ENCODE measurements at places on chromosomes 5 and 9.

GRCh38 chr5:61004448-61004847, 59.4 kb downstream of the NDUFAF2 start:
- DNase-seq = no peak

GRCh38 chr9:126705767-126706697, 92.3 kb downstream of the LMX1B start:
- DNase-seq = peak; percentile 38

DNA sequence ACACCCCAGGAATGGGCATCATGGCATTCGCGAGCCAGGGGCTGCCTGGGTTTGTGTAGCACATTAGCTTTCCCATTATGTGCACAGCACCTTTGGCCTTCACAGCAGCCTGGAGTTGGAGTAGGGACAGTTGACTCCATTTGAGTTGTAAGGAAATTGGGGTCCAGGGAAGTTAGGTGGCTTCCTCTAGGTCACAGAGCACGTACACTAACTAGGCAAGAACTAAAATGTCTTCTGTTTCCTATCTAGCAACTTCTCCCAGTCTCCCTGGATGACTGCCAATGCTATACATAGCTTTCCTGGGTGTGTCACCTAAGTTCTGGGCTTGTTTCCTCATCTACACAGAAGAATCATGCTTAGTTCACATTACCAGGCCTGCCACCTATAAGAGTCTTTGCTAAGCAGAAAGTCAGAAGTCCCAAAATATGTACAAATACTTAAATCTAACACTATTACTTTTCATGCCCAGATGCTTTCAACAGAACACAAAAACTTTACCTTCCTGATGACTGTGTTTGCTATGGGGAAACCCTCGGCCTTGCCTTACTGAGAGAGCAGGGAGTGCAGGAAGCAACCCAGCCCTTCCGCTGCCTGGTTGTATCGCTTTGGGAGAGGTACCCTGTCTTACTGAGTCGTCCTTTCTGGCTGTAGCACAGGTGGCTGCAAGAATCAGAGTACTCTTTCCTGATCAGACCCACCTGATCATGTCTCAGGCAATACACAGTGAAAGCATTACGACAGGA, 12.0 kb downstream of the MACROH2A1 start:
- no peak for DNase-seq

GRCh38 chr5:66207800-66208561, 63.9 kb downstream of the SREK1 start:
- no peak for DNase-seq

DNA sequence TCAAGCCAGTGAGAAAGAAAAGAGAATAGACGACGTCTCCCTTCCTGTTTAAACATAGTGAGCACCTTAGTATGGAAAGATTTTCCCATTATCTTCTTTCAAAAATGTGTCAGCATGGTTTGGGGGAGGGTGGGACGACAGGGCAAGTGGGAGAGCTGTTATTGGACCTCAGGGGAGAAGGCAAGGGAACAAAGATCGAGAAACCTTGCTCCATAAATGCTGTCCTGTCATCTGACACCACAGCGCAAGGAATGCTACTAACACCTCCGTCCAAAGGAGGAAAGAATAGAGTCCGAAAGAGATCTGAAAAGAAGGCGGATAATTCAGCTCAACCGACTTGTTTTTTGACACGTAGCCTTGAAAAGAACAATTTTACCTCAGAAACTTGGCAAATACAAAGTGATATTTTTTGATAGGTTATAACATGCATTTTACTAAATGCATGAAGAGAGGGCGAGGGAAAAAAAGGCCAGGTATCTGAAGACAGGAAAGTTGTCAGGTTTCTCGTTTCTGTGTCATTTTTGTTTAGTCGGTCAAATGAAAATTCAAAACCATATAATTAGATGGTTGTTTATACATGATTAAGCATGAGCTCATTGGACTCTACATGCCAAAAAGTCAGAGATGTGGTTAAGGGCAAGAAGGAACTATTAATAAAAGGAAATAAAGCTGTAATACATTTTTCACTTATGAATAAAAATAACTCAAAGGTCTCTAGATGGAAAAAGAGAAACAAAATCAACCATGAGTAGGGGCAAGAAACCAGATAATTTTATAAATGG, 155.7 kb downstream of the GLIS3 start:
- no peak for DNase-seq

GRCh38 chr5:17182494-17182893, 34.9 kb upstream of the BASP1 start:
- DNase-seq = no peak

- DNase-seq = no peak
These were observed 87.1 kb downstream of the SLC38A9 start for GRCh38 chr5:55624841-55625588.

DNA sequence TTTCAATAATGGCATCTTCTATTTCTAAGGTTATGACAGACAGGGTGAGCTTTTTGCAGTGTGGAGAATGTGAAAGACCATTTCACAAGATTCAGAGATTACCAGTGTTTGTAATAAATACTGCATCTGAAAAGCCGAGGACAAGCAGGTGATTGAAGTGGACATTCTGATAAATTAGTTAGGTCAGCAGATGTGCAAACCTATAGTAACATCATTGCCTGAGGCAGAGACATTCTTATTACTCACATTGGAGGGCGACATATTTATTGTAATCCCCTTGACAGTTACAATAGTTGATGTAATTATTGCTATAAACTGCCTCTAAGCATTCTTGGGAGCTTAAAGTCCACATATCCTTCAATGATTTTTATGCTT, 3.3 kb downstream of the RASGRF2 start:
- no peak for DNase-seq

- no peak for DNase-seq
These were observed 131.7 kb upstream of the CLINT1 start for GRCh38 chr5:157990583-157991181.

- no peak for DNase-seq
These were observed 127.0 kb upstream of the NTRK2 start for GRCh38 chr9:84542554-84542953.

- DNase-seq = no peak
These were observed 16.2 kb downstream of the SIL1 start for GRCh38 chr5:139181835-139182452.

- DNase-seq = no peak
These were observed 52.6 kb downstream of the HINT1 start for GRCh38 chr5:131112424-131112823.

DNA sequence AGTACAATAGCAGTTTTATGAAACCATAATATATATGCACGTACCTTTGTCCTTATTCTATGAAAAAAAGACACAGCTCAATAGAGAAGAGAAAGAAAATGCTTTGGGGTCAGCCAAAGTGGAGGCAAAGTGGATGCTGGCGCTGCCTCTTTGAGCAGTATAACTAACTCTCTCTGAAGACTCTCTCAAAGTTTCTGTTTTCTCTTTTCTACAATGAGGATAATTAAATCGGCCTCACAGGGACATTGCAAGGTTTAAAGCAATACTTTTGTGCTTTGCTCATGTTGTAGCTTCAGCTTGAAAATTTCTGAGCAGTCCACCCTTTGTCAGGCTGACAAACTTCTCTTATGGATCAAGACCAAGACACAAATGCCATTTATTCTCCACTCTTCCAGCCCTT, 455.1 kb upstream of the MPDZ start:
- DNase-seq = no peak

DNA sequence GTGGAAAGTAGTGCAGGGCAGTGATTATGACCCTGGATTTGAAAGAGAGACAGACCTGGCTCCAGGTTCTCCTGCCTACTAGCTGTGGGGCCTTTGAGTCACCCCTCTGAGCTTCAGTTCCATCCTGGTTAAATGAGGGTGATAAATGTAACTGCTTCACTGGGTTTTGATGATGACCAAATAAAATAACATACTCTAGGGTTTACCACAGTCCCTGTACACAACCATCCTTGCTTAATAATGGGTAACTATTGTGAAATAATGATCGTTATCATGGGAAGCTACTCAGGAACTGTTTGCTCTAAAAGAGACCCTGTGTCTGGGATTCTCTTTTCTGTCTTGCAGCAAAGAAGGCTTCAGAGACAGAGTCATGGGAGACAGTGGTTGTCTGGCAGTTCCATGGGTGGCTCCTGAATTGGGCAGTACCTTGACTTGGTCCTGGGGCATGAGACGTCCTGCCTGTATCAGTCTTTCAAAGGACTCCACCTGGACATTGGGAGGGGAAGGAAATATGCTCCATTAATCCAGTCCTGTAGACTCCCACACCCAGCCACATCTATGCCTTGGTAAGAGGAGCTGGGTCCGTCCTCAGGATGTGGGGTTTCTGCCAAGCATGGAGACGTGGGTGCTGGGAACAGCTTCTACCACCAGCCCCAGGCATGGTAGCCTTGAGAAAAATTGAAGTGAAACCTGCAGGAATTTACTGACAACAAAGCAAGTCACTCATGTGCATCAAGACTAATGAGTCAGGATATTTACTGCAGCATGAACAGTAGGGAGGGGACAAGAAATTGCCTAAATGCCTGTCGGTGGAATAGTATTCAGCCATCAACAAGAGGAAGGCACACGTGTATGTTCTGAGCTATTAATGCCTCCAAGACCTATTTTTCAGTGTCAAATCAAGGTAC, 23.4 kb downstream of the AKNA start:
- DNase-seq = no peak

DNA sequence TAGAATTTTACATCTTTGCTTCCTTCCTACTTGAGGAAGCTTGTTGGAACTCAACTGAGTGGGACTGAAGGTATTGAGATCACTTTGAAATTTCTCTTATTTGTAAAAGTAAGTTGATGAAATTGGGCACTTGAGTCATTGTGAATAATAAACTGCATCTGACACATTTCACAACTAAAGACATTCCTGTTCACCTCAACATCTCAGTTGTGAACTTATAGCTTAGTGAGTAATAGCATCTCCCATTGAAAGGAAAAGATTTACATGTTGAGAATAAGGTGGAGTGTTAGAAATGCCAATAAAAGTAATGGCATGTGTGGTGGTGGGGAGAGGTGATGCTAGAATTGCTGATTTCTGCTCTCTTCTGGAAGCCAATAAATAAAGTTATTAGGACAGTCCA, 145.0 kb downstream of the SLC24A2 start:
- DNase-seq = no peak

- DNase-seq = no peak
These were observed 659.8 kb downstream of the IRX1 start for GRCh38 chr5:4255441-4255840.

DNA sequence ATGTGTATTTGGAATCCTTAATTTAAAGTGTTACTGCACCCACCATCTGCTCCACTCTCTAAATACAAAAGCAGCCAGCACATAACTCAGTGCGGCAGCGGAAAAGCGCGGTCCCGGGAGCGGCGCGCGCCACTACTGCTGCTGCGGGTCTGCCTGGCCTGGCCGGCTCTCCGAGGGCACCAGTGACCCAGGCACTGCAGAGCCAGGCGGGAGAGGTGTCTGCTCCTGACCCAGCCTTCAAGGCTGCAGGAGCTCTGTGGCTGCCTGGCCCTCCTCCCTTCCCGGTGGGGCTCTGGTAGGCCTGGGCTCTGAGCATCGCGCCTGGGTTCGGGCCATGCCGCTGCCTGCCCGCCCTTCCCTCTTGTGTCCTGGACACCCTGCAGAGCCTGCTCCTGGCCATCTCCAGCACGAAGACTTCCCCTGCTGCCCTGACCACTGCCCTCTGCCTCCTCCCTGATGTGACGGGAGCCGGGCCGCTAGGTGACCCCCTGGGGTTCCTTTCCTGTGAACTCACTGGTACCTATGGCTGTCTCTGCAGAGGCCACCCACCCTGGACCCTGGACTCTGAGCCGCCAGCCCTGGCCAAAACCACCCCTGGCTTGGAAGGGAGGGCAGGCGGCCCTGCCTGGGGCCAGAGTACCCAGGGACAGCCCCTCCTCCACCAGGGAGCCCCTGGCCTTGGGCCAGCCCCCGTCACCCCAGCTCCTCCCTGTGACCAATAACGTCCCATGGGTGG, 32.8 kb upstream of the UBAC1 start:
- DNase-seq = no peak

DNA sequence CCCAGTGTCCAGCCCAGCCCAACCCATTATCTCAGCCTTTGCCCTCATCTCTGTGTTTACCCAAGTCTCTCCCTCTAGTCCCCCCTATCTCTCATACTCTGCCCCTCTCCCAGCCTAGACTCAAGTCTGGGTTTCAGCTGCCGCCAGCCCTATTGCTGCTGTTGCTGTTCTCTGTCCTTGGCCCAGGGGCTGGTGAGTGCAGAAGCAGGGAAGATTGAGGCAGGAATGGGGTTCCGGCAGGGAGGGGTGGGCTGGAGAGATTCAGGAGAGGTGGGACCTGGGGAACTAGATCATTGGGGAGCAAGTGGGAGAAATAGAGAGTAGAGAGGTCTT, 702 bp downstream of the TMEM8B start:
- DNase-seq = no peak

DNA sequence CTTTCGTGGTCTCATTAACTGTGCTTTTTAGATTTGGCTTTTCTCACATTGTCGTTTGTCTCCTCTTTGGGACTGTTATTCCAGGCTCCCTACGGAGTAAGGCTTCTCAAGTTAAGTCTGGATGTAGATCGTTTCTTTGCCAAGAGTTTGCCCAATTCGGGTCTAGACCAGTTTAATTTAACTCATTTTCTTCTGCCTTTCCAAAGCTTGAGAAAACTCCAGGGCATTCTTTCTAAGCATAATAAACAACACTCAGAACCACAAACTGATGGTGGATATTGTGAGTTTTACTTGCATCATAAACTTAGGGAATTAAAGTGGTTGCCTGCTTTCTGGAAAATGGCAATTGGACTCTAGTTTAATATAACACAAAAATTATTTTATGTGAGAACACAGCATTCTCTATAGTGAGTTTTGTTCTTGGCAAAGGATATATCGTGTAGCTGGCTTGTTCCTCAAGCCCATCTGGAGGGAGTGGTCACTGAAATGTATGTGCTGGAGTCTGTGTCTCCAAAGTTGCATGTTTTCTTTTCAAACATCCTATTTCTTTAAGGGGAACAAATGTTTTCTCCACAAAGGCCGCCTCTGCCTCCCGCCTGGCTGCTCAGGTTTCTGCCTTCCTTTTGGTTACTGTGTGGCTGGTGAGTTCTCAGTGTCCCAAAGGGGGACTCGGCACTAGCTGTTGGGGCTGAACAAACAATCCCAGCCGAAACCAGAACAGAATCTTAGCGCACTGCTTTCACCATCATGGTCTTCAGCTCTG, 211.3 kb upstream of the FBN2 start:
- no peak for DNase-seq

DNA sequence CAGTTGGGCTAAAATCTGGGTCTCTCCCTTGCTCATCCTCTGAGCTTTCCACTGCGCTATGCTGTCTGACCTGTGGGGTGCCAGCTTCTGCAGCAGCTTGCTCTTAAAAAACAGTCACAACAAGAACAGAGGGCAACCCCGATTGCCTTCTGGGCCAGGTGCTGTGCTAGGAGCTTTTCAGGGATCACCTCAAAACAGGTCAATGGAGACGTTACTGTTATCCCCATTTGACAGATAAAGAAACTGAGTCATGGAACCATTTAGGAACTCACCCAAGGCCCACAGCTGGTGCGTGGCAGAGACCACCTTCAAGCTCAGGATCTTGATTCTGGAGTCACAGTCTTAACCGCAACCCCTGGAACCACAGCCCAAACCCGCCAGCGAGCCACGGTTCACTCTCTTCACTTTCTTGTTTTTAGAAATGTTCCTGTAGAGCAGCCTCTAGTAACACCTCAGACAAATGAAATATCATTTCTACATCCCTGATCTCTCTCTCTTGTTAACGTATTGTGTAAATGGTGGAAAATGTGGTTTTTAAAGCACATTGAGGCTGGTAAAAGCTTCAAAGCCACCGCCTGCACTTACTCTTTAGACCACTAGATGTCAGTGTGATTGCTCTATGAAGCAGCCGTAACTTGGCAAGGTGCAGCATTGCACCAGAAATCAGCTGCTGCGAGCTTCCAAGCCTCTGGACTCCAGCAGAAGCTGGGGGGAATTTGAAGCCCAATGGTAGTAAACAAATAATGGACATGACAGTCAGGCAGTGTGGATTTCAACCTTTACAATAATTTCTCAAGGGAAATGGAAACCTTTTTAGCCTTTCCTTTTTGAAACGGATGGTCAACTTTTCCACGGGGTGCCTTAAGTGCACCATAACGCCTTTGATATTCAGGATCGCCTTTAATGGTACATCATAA, 1.7 kb downstream of the FYB1 start:
- peak; percentile 32 for DNase-seq
